ENCODE measurements at places on chromosomes 3 and 15. TPM values are rescaled to one million over a fixed set of nuclear protein-coding genes. Genes with fewer than 3 reads are reported as not detected.
A peak's percentile ranks its signal among the peaks of the same experiment; 100 is the strongest.

DNA sequence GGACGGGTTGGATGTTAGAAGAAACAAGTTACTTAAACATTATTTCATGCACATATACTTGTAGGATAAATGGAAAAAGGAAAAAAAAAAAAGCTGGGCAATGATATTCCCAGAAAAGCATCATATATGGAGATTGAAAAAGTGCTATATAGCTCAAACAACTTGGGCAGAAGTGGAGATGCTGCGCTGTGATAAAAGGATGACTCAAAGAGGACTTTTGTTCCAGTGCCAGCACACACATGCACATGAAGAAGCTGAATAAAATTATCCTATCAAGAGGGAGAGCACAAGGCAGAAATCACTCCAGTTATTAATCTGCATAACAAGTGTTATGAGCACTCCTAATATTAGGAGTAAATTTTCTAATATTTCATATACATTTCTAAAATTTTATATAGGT, 30.9 kb downstream of the FRMD4B start:
- DNase-seq: no peak

- DNase-seq: peak; percentile 96
These were observed 96.6 kb upstream of the AGTR1 start for GRCh38 chr3:148600902-148601765.

DNA sequence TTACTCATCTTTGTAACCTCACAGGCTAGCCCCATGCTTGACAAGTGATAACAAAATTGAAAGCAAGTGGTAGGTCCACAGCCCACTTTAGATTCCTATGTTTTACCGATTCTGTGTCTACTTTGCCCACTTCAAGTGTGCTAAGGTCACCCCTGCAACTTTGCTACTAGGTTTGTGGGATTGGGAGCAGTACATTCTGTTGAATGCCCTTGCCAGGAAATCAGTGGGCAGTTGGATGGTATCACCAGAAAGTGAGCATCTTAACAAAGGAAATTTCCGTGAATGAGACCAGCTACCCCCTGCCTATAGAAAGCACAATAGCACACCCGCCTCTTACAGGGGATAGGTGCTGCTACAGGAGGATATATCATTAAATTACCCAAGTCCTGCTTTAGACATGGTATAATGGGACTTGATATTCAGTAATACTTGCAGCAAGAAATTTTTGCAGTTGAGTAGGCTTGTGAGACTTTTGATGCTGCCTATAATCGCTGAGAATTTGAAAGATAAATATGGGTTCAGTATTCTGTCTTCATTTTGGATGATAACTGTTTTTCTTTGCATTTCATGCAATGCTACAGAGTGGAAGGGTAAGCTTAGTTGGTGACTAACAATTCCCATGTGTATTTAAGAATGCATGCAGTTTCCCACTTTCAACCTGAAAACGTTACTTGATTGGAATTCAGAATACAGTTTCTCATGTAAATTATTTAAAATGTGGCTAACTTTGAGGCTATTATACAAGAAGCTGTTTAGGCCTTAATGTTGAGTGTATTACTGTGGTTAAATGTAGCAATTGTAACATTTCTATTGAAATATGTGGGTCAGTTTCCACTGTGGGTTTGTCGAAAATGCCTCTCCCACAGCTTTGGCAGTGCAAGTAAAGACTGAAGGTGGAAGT, 9.5 kb downstream of the EBLN2 start:
- DNase-seq: no peak

The ACKR4 gene
- total RNA-seq: 0.87 TPM

The ACAD9 gene
- 48.9 TPM for total RNA-seq

Measured in renal cortical epithelial cell (primary cell).